ENCODE measurements at places on chromosomes 5 and 9.

GRCh38 chr5:6676702-6677101 is 36.5 kb upstream of the TENT4A start:
- no peak for DNase-seq

DNA sequence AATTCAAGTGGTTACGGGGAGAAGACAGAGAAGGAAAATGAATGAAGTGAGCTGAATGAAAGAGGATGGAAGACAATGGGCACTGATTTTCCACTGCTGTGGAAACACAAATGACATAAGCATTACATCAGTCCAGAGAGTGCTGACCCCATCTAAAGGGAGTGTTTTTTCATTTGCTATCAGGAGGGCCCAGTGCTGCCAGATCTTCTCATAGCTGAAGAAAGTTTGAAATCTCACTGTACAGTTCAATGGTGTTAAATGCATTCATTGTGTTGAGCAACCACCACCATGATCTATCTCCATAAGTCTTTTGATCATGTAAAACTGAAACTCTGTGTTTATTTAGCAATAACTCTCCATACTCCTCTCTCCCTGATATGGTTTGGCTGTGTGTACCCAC is 41.5 kb upstream of the STARD4 start:
- no peak for DNase-seq

- DNase-seq, result no peak
These were observed 142.7 kb downstream of the MCTP1 start for GRCh38 chr5:95142145-95142544.

DNA sequence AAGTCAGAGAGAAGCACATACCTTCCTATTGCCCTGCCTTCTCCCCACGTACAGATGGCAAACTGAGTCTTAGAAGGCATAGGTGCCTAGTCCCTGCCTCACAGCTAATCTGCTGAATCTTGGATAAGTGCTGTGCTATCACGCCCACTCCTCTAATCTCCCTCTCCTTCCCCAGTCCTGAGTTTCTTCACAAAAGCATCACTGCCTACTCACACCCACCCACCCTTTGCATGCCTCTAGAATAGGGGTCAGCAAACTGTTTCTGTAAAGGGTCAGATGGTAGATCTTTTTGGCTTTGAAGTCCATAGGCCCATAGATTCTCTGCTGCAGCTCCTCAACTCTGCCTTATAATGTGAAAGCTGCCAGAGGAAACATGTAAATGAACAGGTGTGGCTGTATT is 23.2 kb upstream of the JADE2 start:
- DNase-seq, result peak; percentile 60

- no peak for DNase-seq
These were observed 652 bp upstream of the TMEM161B start for GRCh38 chr5:88269222-88269771.

- DNase-seq, result no peak
These were observed 239.2 kb upstream of the TRIM32 start for GRCh38 chr9:116447934-116448333.

- DNase-seq, result no peak
These were observed 54.3 kb downstream of the SLC46A2 start for GRCh38 chr9:112836394-112836793.

GRCh38 chr5:174790906-174791305 is 66.5 kb downstream of the MSX2 start:
- DNase-seq, result no peak

DNA sequence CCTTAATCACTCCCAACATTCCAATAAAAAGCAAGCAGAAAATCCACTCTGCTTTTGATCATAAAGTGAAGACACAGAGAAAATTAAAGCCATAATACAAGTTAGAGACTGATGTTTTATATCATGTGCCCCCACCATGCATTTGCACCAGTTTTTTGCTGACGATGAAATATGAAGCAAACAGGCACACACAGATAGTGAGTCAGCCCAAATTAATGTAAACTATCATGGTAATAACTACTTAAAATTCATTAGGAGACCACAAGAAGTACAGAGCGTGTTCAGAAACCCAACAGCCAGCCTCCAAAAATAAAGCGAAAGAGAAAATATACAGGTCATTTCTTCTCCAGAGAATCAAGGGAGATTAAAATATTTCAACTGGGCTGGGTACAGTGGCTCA is 46.4 kb upstream of the KDM4C start:
- DNase-seq, result no peak

- DNase-seq, result no peak
These were observed 118.7 kb upstream of the PUM3 start for GRCh38 chr9:2962471-2963172.

DNA sequence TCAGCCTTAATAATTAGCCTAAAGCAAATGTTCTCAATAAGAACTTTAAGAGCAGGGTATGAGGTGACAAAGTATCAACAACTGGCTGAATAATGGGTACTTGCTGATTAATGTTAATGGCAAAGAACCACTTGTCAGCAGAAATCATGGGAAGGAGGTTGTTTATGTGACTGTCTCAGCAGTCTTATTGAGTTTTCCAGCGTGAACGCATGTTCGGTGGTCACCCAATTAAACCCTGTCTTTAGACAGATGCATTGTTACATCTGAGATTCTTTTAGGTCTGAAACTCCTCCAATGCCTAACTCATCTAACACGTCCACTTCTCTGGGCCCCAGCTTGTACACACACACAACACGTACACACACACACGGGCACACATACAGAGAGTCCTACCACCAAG is 18.2 kb upstream of the TSSK1B start:
- no peak for DNase-seq

- DNase-seq, result peak; percentile 43
These were observed 812 bp downstream of the CETN3 start for GRCh38 chr5:90408571-90409317.

DNA sequence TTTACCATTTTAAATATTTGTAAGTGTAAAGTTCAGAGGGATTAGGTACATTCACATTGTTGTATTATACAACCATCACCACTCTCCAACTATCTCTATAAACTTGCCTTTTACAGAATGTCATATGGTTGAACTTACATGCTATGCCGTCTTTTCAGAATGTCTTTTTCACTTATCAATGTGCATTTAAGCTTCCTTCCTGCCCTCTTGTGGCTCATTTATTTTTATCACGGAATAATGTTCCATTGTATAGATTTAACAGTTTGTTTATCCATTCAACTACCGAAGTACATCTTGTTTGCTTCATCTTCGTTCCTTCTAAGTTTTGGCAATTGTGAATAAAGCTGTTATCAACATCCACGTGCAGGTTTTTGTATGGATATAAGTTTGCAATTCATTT is 133.3 kb upstream of the C6 start:
- no peak for DNase-seq

GRCh38 chr5:77550406-77550805 is 58.3 kb upstream of the WDR41 start:
- DNase-seq, result no peak

DNA sequence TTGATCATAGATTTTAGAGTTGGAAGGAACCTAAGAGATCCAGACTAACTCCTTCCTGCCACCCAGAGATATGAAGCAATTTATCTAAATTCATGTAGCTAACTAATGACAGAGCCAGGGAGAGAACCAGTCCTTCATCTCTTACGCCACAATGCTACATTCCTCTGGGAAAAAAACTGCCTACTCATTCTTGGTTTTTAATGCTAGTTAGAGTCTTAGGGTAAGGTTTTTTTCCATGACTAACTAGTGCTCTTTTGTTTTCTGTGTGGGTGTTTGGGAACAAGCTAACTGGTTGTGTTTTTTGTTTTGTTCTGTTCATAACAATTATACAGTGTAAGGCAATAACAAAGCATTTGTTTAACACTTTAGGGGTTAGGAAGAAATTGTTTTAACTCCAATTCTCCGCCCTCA is 52.4 kb downstream of the SLC44A1 start:
- DNase-seq, result no peak

- no peak for DNase-seq
These were observed 21.0 kb upstream of the RNF180 start for GRCh38 chr5:64144425-64145215.

DNA sequence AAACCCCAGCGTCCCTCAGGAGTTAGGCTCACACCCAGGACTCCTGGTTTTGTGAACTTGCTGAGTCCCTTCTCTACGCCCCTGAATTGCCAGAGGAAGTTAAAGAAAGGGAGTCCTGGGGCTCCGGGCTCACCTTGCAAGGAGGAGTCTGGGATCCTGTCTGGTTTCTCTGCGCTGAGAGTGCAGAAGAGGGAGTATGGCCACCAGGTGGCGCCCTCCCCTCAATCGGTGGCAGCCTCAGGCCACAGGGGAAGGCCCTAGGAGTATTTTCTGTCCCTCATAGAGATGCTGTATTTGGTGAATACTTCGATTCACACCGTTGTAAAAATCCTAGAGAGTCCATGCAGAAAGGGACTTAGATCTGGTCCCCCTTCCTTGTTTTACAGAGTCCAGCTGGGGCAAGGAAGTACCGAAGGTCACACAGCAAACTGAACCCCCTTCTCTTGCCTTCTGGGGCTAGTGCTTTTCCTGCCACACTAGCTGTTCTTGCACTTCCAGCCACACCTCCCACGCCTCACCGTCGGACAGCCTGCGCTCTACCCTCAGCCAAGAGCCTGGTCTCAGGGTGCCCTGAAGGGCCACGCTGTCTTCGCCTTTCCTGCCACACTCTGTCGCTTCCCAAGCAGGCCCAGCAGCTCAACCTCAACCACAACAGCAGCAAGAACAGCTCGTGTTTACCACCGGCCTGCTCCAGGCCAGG is 10.2 kb downstream of the HAND1 start:
- peak; percentile 86 for DNase-seq

DNA sequence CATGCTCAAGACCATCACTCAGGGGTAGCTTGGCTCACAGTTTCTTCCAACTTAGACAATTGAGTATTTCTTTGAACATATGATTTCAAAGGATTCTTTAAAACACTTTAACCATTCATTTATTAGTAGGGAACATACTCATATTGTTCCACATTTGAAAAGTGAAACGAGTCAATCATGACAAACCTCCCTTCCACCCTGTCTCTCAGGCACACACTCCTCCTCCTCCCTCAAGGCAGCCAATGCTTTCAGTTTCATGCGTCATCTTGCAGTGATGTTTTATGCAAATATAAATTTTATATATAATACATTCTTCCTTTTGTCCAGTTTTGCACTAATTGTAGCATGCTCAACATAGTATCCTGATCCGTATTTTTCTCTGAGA is 126.0 kb upstream of the BOD1 start:
- no peak for DNase-seq

GRCh38 chr9:128762671-128763449 is 8.9 kb downstream of the ZER1 start:
- DNase-seq, result no peak

- no peak for DNase-seq
These were observed 173.4 kb downstream of the ZNF462 start for GRCh38 chr9:107036367-107036766.

GRCh38 chr5:146825033-146825432 is 53.5 kb downstream of the PPP2R2B start:
- peak; percentile 55 for DNase-seq

GRCh38 chr5:108707141-108707540 is 40.6 kb upstream of the FER start:
- DNase-seq, result no peak

- no peak for DNase-seq
These were observed 263.9 kb upstream of the ATP10B start for GRCh38 chr5:161115941-161116340.

GRCh38 chr5:31361234-31361633 is 167.7 kb downstream of the CDH6 start:
- DNase-seq, result no peak

- DNase-seq, result no peak
These were observed 199.4 kb upstream of the NFIL3 start for GRCh38 chr9:91623004-91623403.

GRCh38 chr5:123151227-123151909 is 62.3 kb downstream of the PRDM6 start:
- no peak for DNase-seq

DNA sequence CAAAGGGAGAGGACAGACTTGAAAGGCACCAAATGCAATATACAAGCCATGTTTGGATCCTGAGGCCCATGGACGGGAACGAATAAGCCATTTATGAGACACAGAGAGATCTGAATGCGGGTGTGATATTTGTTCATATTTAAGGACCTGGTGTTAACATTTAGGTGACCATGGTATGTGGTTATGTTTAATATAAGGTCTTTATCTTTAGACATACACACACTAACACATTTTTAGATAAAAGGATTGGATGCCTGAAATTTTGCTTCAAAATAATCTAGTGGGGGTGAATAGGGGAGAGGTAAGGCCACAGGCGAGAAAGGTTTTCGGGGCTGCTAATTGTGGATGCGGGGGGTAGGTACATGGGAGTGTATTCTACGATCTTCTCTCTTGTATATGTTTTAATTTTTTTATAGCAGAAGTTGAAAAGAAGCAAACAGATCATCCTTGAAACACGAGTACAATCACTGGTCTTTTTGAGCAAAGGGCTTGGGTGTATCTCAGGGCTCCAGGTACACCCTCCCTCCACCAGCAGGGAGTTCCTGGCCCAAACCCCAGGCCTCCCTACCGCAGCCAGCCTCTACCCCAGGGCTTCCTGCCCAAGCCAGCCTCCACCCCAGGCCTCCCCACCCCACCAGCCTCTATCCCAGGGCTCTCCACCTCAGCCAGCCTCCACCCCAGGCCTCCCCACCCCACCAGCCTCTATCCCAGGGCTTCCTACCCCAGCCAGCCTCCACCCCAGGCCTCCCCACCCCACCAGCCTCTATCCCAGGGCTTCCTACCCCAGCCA is 12.2 kb downstream of the AKNA start:
- no peak for DNase-seq

GRCh38 chr9:107294756-107295155 is 11.7 kb downstream of the RAD23B start:
- no peak for DNase-seq

DNA sequence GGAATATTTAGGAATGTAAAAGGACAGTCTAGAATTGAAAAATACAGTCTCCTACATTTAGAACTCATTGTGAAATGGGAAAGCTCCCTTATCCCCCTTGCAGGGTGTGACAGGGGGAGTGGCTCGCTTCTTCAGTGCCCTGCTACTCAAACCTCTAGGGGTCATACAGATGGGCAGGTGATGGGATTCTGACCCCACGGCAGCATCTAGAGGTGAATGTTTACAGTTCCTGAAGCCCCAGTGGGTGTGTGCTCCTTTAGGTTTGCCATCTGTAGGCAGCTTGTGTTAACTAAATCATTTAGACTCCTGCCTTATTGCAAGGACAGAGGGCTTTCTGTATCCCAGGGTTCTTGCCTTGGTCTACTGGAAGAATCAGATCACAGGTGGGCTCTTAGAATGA is 271.0 kb upstream of the MPDZ start:
- no peak for DNase-seq

DNA sequence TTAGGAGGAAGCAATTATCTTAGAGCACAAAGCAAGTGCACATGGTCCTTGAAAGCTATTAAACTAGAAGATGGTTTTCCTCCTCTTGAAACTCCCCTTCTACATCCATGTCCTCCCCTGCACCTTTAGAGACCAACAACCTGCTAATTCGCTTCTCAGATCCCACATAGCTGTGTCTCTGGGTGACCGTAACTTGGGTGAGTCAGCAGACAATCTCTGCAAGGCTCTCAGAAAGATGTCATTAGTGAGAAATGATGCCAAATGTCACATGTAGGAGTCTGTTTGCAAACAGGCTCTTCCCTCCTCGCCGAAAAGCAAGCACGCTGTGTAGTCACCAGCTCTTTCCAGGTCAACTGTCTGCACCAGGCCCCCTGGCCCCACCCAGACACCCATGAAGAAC is 291.8 kb downstream of the SLIT3 start:
- no peak for DNase-seq
